GM12864 (cell line): ENCODE measurements at places on chromosomes 4 and X.

- DNase-seq: no peak
Observed at GRCh38 chrX:103329991-103330390, at the start of gene TCEAL7. Gene TCEAL7 (plus strand): TSS chrX:103330239. CDS start chrX:103331404, 1,165 bp downstream.

- DNase-seq: no peak
Observed at GRCh38 chr4:4812145-4812794, 47.2 kb upstream of the MSX1 start.

DNA sequence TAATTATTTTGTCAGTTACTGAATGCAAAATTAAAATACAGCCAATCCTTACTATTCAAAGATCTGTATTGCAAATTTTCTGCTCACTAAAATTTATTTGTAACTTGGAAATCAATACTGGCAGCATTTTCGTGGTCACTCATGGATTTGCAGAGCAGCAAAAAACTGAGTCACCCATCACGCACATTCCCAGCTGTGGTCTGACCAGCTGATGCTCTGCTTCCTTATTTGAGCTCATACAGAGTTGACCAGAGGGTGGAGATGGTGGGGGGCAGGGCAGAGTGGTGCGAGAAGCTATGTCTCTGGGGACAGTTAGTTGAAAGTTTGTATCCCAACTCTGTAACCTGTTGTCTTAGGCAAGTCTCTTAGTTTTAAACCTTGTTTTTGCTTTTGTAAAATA lies 214.8 kb downstream of the SPCS3 start:
- no peak for DNase-seq

- DNase-seq: no peak
Observed at GRCh38 chr4:39104255-39104654, 42.2 kb downstream of the KLHL5 start.

DNA sequence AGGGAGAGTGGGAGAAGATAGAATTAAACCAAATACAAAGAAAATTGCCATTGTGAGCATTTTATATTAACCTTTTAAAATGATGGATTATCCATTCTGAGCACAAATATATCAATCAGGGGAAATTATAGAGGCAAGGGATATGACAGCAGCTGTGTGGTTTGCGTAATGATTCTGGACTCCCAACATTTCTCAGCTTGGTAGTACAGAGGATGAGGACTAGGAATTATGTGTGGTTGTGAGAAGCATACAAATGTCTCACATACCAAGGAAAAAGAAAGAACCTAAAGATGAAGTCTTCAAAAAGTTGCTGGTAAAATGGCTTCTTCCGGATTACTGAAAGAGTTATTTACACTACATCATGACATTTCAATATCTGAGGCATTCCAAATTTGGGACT lies 674.6 kb upstream of the NR3C2 start:
- DNase-seq: no peak
